ENCODE measurements at places on chromosomes 13 and 19.

- no peak for DNase-seq
Observed at GRCh38 chr19:13505164-13505695, 1.0 kb downstream of the CACNA1A start.

GRCh38 chr19:17281391-17282304 is at the start of gene ANKLE1:
Gene ANKLE1 (plus strand): TSS chr19:17281901. CDS start chr19:17281921, 20 bp downstream.
- no peak for DNase-seq

DNA sequence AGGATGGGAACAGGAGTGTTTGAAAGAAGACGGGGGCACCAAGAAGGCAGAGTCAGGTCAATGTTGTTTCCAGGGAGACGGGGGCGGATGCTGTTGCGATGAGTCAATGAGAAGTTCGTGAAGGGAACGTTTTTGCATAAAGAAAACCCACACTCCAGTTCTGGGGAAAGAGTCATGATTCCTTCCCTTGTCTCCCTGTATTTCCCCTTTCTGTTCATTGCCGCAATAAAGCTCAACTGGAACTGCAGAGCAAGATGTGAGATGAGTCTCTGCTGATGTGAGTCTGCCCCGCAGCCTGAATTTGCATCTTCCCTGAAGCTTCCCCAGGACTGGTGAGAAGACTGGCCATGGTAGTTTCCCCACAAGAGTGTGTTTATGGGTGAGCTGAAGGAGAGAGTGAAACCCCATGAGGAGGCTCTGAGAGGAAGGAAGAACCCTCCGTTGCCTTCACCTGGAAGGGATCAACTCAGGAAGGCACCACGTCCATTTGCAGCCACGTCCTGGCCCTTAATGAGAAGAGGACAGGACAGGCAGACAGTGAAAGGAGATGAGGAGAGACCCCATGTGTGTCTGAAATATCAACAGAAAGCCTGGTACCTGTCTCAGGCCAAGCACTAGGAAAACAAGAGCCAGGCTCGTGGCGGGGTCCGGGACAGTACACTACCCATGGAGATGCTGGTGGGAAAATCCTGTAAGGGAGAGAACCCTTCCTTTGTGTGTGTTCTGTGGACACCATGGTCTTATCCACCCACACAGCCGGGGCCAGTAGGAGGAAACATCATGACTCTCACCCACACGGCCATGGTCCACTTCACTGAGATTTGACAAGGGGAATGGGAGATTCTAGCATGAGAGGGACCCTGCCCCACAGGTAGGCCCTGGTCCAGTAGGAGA is 13.7 kb downstream of the LILRA1 start:
- no peak for DNase-seq

GRCh38 chr13:18996221-18996620 is 185.4 kb downstream of the TUBA3C start:
- DNase-seq = no peak

DNA sequence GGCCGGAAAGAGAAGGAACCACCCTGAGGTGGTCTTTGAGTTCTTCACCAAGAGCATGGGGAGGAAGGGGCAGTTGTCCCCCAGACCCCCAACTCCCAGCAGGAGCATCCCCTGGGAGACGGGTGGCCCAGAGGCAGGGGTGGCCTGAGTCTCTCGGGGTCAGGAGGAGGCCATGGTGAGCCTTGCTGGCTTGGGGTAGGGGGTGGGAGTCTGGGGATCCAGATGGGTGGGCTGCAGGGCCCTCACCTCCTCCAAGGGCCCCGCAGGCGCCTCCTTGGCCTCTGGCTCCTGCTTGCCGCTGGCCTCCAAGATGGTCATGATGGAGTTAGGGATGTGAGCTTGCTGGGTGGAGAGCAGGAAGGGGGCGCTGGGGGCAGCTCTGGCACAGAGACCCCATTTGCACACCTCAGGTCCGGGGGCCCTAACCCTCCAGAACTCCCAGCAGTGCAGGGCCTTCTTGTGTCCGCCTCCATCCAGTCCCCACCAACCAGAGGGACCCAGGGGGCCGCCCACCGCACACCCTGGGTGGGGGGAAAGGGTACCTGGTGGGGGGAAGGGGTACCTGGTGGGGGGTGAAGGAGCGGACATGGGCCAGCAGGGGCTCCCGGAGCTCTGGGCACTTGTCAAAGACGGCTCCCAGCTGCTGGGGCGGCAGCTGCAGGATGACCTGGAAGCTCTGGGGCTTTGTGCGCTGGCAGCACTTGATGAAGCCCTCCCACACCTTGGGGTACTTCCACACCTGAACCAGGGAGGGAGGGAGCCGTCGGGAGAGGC is 1.3 kb upstream of the RSPH6A start:
- DNase-seq = no peak

DNA sequence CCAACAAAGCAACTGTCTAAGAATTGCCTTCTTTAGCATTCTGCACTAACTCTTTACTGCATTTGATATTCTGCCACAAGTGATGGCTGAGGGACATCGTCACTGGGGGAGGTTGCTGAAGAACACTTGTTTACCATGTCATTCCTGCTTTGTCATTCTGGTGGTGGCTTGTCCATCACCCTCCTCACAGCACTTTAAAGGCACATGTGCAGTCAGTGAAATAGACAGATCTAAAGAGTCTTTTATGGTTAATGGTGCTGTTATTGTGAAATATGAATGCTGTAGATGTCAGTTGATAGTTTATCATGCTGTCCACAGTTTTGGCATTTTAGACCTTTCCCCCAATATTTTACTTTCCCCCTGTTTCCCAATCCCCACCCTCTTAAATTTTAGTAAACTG is 120.9 kb upstream of the TSC22D1 start:
- no peak for DNase-seq

DNA sequence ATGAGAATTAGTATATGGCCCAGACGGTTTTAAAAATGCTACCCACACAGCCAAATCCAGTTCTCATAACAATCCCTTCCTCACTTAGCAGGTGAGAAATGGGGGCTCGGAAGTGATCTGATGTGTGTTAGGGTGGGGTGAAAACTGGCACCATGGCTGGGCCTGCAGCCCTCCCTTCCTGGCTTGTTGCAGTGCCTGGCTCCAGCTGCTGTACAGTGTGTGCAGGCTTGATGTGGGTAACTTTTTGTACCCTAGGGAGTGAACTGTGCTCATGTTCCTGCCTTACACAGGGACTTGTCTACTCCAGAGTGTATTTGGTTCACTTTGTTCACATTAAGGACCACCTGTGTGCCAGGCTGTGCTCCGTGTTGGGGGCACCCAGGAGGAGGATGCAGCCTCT is 177.2 kb downstream of the LMO7 start:
- no peak for DNase-seq

DNA sequence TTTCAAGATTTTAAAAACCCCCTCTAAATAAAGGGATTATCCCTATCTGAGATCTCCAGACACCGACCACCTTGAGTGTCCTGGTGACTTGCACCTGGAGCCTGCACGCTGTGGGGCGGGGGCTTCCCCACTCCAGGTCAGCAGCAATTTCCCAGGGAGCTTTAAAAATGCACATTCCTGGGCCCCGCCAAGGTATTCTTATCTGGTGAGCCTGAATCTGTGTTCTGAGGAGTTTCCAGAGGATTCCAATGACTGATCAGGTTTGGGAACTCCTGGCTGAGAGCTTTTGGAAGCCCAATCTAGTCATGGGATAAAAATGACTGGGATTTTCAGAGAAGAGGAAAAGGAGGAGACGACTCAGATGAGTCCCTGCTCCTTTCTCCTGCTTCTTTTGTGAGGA is 66.1 kb downstream of the FGF9 start:
- DNase-seq = no peak

GRCh38 chr13:44792096-44792495 is 197.2 kb downstream of the NUFIP1 start:
- DNase-seq = no peak

GRCh38 chr13:72808917-72809500 is 27.1 kb downstream of the PIBF1 start:
- peak; percentile 4 for DNase-seq

- no peak for DNase-seq
Observed at GRCh38 chr19:1767464-1767933, 14.2 kb downstream of the ONECUT3 start.

DNA sequence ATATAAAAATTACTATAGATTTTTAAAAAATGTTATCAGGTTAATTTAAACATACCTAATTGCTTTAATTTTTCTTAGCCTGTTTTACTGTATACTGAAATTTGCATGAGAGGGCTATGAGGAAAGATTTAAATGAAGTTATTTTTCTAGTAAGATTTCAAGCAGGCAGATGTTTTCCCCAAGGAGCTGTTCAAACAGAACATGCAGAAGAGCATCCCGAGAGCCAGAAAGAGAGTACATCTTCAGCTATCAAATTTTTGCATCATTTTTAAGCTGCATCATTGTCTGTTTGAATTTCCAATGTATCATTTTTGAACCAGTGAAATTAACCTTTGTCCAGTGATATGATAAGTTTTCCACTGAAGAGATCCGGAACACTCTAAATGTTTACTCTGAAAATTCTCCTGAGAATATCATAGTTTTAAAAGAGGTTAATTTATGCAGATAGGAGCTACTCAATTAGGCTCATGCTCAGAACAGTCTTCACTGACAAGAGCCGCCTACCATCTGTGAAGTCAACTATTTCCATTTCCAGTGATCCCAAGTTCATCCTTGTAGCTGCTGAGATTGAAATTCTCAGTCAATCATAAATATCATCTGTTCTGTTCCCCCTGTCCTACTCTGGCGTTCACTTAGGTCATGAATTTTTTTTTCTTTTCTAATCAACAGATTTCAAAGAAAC is 467.7 kb upstream of the NBEA start:
- no peak for DNase-seq

Data from COR-L47 (cell line).